ENCODE measurements at places on chromosomes 5 and 9.

- DNase-seq, result no peak
Observed at GRCh38 chr9:107925749-107926297, 436.3 kb upstream of the KLF4 start.

DNA sequence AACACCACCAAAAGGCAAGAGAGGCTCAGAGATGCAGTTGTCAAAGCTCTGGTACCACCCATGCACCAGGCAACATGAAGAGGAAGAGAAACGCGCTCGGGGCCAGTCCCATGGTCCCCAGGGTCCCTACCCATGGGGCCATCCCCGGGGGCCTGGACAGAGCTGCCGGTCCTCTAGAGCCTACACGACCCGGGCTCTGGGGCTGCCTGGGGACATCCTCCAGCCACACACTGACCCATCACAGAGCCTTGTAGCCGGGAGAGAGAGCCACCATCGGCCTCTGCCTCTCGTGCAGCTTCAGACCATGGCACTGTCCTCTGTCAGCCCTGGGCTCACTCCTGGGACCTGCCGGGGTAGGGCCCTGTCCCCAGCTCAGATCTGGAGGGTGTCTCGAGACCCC lies 23.7 kb downstream of the VAV2 start:
- no peak for DNase-seq

DNA sequence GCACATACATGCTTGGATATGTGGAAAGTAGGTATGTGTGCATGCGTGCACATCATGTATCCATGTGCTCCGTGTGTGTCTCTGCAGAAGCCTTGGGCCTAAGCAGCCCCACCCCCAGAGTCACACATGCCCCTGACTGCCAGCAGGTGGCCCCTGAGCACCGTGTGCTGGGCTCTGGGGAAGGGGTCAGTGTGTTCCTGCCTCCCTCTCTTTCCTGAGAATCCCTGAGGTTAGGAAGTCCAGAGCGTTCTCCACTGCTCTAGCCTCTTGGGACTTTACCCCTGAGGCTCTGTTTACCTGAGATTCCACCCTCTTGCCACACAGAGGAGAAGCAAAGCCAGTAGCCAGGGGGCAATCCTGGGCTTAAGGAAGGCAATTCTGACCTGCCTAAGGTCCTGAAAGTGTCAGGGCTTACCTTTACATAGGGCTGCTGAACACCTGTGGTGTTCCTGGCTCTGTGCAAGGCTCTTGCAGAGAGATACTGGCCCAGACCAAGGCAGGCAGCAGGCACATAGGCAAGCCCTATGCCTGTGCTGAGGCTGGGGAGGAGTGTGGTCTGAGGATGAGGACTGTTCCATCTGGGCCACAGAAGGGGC lies 207.3 kb downstream of the TMEM38B start:
- no peak for DNase-seq

DNA sequence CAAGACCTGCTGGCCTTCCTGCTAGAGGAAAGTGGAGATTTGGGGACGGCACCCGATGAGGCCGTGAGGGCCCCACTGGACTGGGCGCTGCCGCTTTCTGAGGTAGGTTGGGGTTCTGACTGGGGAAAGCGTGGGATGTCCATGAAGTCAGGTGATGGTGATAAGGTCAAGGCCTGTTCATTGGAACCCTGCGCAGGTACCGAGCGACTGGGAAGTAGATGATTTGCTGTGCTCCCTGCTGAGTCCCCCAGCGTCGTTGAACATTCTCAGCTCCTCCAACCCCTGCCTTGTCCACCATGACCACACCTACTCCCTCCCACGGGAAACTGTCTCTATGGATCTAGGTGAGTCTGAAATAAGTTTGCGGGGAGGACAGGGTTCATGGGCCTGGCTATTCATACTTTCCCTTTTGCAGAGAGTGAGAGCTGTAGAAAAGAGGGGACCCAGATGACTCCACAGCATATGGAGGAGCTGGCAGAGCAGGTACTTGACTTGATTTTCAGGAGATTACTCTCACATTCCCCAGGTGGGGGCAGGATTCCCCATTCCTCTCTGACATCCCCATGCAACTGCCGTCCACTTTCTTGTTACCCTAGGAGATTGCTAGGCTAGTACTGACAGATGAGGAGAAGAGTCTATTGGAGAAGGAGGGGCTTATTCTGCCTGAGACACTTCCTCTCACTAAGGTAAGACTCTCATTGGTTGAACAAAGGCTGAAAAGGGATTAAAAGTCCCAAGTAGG lies 505 bp downstream of the CREB3 start:
- DNase-seq, result no peak

GRCh38 chr5:81675420-81675819 lies 75.5 kb downstream of the SSBP2 start:
- DNase-seq, result no peak

DNA sequence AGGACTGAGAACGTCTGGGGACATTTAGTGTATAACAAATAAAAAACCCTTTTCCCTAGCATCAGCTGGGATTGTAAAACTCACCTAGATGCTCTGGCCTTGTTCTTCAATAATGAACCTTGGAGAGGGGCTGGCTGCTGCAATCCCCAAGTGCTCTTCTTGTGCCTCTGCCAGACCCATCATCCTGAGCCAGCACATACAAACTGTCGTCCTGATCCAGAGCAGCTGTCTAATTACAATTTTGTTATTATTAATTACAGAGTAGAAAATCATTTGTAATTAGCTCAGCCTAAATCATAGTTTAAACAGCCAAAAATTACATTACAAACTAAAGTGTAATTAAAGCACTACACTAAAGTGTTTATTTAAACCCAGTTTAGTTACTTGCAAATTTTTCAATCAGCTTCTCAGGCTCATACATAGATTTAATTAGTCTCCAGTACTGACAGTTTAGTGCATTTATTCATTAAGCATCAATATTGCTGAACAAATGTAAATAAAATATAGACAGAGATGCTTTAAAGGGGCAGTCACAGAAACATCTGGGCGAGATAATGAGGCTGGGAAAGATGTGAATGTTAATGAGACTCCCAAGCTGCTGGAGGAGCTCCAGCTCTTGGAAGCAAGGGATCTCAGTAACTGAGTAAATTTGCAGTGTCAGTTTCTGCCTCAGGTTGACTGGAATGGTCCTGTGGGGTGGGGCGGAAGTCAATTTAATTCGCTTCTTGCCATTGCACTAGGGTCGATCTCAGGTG lies 632.3 kb upstream of the TLE4 start:
- DNase-seq, result no peak

DNA sequence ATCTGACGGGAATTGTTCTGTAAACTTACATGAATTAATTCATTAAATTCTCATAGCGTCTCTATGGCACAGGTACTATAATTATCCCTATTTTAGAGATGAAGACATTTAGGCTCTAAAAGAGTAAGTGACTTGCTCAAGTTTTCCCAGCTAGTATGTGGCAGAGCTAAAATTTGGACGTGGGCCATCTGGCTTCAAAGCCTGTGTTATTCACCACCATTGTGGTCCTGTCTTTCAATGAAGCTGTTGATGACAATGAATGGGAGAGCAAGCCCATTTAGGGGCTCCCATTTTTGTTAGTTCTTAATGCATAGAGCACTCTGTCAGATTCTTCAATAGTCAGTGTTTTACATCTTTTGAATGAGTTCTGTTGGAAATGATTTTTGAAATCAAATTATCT lies 236.0 kb upstream of the CD180 start:
- no peak for DNase-seq

DNA sequence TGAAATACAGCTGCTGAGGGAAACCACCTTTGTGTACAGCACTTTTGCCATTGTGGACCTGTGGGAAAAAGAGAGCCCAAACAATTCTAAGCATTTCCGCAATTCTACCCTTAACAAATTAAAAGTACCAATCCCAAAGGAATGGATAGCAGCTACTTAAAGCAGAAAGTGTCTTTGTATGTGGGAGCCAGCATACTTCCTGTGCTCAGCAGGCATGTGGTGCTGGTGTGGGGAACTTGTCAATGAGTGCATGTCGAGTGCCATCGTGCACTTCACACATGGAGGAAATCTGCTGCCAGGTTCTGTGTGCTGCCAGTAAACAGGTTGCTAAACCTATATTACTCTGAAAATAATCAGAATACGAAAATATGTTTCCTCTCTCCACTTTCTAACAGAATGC lies 399.0 kb downstream of the LRRC70 start:
- DNase-seq, result no peak

- no peak for DNase-seq
Observed at GRCh38 chr9:15846611-15847010, 293.8 kb downstream of the CCDC171 start.

- DNase-seq, result no peak
Observed at GRCh38 chr5:92962752-92963151, 618.3 kb downstream of the NR2F1-AS1 start.

DNA sequence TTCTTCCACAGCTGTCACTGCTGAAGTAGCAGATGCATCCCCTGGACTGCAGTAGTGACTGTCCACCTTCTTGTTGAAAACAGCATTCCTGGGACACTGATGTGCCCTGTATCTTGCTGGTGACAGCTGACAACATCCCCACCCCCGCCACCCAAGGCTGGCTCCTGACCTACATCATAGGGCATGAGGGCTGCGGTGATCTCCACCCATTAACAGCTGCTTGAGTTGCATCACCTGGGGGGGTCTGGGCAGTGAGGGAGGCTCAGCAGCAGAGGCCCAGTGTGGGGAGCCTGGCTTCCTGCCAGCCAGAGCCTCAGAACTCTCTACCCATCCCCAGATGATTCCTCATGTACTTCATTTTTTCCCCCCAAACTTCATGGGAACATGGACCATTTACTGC lies 4.1 kb downstream of the PRUNE2 start:
- DNase-seq, result no peak

DNA sequence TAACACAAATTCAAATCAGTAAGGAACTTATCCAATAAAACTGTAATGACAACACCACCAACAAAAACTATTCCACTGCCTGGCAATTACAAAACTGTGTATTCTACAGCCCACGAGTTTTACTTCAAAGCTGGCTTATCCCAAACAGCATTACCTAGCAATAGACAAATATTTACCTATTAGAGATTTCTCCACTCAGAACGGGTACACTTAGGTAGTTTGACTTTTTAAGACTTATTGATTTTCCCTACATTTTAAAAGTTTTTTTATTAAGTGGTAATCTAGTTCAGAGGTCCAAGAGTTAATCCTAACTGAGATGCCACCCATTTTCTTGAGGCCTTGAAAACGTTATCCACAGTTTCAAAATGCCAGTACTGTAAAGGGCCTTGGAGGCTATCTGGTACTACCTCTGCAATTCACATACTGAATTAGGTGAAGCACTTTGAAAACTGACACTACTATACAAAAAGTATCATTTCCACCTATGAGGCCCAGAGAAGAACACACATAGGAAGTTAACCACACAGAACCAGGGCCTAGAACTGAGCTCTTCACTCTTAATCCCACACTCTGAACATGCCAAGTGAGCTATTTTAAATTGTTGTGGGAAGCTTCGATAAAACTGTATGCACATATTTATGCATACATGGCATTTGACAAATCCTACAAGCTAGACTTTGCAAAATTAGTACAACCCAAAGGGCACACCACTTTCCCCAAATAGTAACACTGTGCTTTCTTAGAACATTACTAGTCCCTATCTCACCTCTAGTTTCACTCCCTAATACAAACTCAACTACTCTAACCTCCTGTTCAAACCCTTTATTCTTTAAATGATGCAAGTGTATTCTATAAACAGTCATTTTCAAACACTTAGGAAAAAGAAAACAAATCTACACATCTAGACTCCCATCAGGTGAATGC lies 2.1 kb downstream of the NADK2 start:
- no peak for DNase-seq

DNA sequence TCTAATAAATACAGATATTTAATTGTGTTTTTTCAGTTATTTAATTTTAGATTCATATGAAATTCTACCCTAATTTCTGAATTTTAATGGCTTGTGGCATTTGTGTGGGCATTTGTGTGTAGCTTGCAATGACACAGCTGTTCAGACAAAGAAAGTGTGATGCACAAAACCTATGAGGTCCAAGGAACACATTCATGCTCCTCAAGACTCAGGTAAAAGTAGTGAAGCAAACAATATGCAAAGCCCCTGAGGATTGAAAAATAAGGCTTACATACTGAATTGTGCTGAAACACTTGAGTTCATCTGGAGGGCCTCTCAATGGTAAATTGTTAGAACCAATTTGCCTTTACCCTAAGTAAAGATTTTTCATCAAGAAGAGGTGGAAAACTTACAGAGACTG lies 28.1 kb downstream of the IL7R start:
- no peak for DNase-seq

DNA sequence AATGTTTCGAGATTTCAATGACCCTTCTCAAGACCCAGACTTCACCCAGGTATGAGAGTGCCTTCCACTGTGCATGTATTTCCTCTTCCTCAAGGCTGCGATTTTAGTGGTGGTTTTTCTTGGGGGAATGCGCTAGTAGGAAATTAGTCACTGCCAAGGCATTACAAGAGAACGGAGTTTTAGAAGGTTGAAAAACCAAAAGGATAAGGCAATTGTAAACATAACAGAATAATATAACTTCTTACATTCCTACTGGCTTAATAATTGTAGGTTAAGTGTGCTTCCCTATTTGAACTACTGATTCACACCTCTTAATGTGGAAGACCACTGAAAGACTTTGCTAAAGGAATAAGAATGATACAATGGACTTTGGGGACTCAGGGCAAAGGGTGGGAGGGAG lies 38.9 kb downstream of the ACO1 start:
- DNase-seq, result no peak

DNA sequence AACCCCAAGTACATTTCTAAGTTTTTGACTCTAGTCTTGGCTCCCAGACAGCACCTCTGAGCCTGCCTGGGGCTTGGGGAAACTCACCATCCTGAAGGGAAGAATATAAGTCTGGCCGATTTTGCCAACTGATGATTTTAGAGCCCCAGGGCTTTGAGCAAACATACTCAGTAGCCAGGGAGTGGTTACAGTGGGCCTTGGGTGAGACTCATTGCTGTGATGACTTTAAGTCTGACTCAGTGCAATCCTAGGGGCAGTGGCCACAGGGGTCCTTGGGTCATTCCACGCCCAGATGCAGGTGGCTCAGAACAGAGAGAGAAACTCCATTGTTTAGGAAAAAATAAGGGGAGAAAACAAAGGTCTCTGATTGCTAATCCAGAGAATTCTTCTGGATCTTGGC lies 312.0 kb upstream of the EDIL3 start:
- no peak for DNase-seq

GRCh38 chr9:127652733-127653132 lies 40.7 kb downstream of the STXBP1 start:
- no peak for DNase-seq

GRCh38 chr9:108489567-108489966 lies 366.2 kb downstream of the ACTL7B start:
- DNase-seq, result no peak

DNA sequence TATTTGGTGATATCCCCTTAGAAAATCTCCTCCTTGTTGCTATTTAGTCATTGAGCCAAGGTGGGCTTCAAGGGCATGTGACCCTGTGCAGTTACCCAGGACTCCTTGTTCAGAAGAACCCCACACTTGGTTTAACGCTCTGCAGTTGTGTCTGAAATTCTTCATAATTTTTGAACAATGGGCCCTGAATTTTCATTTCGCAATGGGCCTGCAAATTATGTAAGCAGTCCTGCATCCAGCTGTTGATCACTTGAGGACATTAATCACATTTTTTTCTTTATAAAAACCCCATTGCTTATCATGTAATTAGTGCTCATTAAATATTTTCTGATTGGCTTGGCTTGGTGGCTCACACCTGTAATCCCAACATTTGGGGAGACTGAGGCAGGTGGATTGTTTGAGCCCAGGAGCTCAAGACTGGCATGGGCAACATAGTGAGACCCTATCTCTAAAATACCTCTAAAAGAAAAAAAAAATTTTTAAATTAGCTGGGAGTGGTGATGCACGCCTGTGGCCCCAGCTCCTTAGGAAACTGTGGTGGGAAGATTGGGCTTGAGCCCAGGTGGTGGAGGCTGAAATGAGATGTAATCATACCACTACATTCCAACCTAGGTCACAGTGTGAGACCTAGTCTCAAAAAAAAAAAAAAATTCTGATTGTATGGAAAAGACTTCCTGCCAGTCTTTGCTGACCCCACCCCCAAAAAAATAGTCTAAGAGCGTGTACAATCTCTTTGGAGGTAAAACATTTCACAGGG lies 194.2 kb upstream of the HAPLN1 start:
- no peak for DNase-seq

All from activated gamma-delta T cell (primary cell).